ENCODE measurements at places on chromosomes 6 and 20.

- DNase-seq, result no peak
Measured at GRCh38 chr6:37709932-37710555, 12.4 kb upstream of the MDGA1 start.

DNA sequence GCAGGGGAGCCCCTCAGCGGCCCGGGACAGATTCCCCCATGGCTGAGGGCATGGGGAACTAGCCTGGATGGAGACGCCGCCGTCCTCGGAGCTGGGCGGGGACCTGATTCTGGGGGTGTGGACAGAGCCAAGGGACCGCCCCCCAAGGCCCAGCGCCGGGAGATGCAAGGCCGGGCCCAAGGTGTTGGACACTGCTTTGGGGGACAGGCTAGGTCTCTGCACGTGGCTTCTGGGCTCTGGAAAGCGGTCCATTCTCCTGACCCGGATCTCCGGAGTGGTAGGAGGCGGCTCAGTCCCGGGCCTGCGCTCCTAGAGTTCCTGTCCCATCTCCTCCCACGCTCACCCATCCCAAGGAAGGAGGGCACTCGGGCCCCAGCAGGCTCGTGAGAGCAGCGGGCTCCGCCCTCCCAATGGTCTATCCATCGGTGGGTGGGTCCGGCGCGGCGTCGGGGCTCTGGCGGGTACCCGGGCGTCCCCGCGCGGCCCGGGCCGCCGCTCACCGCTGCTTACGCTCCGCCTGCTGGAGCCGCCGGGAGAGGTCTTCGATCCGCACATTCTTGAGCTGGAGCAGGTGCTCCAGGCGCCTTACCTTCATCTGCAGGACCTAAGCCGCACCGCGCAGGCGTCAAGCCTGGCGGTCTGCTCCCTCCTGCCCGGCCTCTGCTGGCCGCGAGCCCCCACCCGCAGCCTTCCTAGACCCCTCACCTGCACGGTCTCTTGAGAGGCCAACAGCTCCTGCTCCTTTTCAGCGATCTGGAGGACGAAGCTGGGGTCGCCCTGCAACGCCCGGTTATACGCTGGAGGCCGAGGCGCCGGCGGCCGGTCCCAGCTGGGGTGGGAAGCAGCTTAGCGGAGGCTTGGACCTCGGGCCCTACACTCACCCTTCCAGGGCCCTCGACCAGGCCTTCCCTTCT lies 3.3 kb downstream of the SPEF1 start:
- no peak for DNase-seq

DNA sequence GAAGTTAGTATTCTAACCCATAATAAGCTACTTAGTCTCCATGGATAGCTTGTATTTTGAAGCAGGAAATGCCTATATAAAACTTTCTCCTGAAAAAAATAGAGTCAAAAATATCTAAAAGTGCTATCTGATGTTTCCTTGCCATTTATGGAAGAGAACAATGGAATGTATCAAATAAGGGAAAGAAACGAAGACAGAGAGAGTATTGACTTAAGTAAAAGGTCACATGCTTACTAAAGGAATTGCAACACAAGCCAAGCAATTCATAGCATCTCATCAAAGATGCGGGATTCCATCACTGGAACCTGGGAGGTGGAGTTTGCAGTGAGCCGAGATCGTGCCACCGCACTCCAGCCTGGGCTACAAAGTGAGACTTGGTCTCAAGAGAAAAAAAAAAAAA lies 112.9 kb upstream of the DTNBP1 start:
- DNase-seq, result no peak

DNA sequence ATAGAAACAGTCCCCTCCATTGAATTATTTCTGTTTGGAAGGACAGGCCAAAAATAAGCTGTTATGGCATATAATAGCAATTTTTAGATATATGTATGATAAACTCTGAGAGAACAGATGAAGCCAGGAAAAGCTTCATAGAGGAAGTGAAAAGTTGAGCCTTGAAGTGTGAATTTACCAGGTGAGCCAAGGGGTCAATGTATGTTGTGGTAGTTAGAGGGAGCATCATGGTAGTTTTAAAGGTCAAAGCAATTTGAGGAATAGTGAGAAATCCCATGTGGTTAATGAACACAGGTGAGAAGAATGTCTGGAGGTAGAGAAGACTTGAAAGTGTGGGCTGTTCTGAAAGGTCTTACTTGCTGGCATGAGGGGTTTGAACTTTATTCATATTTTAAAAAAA lies 47.0 kb downstream of the COL19A1 start:
- DNase-seq, result no peak

- no peak for DNase-seq
Measured at GRCh38 chr6:38508894-38509293, 130.8 kb downstream of the BTBD9 start.

DNA sequence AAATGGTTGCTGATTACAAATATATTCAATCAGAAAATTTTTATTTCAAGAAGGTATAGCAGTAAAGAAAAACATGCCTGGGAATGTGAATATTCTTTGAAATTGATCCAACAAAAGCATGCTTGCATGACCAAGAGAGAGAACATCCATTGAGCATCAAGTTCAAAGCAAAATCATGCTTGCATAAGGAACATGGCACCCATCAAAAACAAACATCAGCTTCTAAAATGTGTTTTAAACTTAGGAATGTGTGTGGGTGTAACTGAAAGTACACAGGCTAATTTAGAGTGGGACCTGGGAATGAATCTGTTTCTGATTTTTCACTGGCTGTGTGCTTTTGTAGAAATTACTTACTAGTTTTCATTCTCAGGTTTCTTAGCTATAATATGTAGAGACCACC lies 5.6 kb downstream of the SLC17A5 start:
- DNase-seq, result no peak

GRCh38 chr6:138546733-138547185 lies 47.5 kb upstream of the NHSL1 start:
- DNase-seq, result peak; percentile 62

- DNase-seq, result no peak
Measured at GRCh38 chr20:11891077-11891775, 26.5 kb upstream of the BTBD3 start.

DNA sequence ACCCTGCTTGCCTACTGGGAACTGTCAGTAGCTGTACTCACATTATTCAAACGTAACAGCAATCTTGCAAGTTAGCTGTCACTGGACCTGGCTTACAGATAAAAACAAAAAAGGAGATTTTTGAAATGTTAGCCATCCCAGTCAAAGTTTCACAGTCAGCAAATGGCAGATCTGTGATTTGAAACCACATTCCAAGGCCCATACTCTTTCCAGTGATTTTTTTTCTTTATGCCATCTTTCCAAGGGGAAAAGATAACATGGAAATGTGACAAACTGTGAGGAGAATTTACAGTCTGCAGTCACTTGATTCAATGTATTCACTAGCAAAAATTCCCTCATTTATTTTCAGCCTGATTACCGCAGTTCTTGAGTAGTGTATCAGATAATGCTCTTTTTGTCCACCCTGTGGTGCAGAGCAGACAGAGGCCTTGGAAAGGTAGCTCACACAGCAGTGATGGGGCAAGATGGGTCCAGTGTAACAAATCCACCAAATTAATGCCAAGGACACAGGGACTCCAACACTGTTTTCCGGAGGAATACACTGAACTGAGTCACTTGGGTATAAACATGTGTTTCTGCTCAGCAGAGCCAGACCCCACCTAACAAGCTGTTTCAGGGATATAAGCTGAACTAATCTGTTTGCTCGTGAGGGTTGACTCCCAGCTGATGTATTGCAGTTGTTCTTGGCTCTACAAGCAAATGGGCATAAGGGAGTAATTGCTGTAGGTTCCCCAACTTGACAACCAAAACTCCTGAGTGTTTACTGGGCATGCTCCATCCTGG lies 49.9 kb upstream of the ADGRF1 start:
- DNase-seq, result no peak

GRCh38 chr6:84408028-84408427 lies 180.6 kb upstream of the CEP162 start:
- no peak for DNase-seq

DNA sequence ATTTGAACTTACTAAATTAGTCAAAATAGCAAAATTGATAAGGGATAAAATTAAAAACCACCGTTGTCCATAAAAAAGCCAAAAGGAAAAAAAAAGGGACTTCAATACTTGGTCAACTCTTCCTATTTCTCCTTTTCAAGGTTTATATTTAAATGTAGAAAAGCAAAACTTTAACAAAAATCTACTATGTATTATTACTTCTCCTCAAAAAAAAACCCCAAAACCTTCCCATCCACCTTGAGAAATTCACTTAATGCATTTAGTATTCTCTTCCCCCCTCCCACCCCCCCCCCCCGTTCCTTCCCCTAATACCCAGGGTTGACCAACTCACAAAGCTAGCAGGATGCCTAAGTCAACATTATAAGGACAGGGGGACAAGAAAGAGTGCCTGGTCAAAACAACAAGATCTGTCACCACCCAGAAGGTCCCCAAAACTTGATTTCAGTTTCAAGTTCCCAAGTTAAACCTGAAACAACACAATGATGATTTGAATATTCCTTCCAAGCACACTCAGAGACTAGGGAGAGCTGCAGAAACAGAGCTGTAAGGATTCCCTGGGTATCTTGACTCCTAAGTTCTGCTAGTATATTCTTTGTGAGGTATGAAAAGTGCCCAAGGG lies 14.6 kb downstream of the GMDS start:
- DNase-seq, result no peak

- no peak for DNase-seq
Measured at GRCh38 chr20:36860339-36860738, 15.6 kb upstream of the TLDC2 start.

GRCh38 chr6:13712599-13712898 lies 914 bp upstream of the RANBP9 start:
- DNase-seq, result no peak

DNA sequence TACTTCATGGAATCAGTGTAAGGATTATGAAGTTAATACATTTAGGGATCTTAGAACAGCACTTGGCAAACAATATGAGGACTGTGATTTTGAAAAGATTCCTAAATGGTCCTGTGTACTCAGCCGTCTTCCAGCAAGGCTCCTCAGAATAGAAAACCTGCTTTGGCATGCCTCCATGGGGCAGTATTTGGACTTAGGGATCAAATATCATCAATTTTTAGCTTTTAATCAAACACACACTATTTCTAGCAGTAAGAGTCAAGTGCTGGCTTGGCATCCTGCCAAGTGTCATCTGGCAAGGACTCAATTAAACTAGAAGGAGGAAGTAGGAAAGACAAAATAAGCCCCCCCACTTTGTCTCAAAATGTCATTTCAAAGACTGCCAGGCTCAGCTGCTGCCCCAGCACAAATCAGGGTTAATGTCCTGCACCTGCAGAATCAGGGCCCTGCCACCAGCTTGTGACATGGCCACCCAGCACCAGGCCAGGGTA lies 40.8 kb downstream of the IYD start:
- no peak for DNase-seq

GRCh38 chr6:52691718-52692117 lies 20.8 kb downstream of the TMEM14A start:
- DNase-seq, result no peak

GRCh38 chr6:3232017-3232945 lies 4.8 kb upstream of the TUBB2B start:
- DNase-seq, result no peak

- DNase-seq, result no peak
Measured at GRCh38 chr6:109897561-109898080, 80.5 kb upstream of the GPR6 start.

Data from astrocyte of the cerebellum (primary cell).